Pulmonary artery endothelial cell (primary cell): ENCODE measurements at places on chromosomes 7 and 10.

DNA sequence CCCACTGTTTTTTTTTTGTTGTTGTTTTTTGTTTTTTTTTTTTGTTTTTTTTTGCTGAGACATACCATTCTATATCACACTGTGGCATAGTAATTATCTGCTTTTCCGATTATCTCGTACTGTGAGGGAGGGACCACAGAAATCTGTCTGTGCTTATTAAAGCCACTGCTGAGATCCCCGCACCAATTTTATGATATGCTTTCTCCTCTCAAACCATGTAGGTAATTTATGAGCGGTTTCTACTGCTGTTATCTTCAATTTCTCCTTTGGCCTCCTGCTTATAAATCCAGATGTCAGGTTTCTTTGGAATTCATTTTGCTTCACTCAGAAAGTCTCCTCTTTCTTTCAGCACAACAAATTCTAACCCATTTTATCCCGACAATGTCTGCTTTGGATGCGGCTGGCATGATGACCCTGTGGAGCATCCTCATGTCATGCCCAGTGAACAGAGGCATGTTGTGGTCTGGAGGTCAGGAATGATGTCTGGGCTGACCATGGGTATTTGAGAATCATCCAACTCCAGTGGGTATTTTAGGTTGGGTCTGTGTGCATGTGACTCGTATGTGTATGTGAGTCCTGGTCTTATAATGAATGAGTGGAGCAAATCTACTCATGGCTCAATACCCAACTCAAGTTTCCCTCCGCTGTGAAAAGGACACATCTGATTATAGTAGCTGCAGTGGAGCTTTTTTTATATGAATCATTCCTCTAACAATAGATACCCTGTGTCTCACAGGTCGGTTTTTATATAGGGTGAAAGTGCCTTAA lies 213.4 kb downstream of the GALNT17 start:
- DNase-seq: no peak

- DNase-seq: peak; percentile 27
Measured at GRCh38 chr7:138400400-138400886, 59.6 kb upstream of the TRIM24 start.

DNA sequence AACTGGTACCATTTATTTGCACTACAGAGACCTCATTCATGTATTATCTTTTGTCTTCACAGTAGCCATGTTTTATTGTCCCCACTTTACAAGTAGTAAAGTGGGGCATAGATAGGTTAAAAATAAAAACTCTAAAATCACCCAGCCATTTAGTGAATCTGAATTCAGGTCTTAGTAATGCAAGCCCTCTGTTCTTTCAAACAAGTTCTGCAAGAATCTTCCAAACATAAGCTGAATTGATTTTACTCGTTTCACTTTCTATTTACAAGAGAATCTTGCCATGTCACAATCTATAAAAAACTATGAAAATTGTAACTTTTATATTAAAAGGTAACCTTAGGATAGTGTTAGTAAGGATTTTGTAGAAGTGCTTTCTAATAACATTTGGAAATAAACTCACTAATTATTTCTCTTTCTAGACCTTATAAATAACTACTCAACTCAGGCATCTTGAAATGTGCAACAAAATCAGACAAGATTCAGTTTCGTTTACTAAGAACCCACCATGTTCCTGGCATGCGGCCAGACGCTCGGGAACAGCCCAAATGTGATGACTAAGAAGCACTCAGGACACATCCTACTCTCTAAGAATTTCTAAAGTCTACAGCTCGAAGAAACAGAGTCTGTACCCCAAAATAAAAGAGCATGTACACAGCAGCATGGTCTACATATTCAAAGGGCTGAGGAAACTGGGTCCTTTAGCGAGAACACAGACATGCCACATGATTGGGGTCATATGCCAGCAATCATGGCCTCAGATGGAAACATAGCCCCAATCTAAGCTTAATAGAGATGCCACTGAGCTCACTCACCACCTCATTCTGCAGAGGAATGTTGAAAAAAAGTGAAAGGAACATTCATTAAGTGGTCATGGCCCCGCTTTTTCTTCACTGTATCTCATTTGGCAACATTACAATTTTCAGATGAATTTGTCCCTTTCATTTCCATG lies 167.6 kb downstream of the AMPH start:
- no peak for DNase-seq

- DNase-seq: no peak
Measured at GRCh38 chr7:152699079-152699478, 23.1 kb upstream of the XRCC2 start.

- no peak for DNase-seq
Measured at GRCh38 chr7:51340936-51341335, 24.3 kb upstream of the COBL start.

DNA sequence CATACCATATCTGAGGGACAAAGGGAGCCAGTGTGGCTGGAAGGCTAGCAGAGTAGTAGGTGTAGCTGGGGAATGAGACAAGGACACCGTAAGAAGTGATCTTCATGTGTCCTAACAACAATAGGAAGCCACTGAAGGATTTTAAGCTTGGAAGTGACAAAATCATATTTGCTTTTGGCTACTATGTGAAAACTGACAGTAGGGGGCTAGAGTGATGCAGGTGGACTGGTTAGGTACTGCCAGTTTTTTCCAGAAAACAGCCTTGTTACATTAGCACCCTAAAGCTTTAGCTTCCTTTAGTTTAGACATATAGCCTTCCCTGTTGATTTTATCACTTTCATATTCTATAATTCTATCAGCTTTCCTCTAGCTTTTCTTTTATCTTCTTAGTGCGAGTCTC lies 637.1 kb downstream of the ANKRD7 start:
- DNase-seq: no peak

DNA sequence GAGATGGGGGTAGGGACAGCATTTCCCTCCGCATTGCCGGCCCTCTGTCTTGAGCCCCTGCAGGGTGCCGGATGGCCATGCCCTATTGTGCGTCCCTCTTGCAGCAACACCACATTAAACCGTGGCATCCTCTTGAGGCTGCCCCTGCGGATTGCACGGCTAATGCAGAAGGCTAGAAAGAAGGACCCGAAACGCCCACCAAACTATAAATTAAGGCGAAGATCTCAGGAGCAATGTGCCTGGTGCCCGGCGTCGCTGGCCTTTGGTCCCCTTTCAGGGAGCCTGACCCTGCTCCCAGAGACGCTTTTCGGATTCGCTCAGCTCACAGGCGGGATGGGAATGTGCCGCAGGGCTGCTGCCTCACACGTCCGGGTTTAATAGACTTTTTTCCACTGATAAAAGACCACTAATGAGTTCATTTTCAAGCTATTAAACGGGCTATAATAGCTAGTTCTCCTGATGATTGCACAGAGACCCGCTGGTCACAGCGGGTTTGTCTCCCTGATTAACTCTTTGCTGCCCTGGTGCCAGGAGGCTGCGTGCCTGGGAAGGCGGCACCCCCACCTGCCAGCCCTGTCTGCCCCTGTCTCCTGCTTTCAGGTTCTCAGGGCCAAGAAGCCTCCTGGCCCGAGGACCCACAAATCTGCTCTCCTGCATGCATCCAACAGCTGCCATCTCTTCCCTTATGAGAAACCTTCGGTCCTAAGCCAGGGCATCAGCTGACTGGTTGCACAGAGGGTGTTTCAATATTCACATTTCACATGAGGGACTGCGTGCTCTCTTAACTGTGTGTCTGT lies 128.3 kb downstream of the ADARB2 start:
- no peak for DNase-seq

GRCh38 chr10:77430530-77430929 lies 207.1 kb downstream of the KCNMA1 start:
- DNase-seq: no peak

GRCh38 chr10:29657719-29658274 lies 23.0 kb upstream of the SVIL start:
- no peak for DNase-seq

DNA sequence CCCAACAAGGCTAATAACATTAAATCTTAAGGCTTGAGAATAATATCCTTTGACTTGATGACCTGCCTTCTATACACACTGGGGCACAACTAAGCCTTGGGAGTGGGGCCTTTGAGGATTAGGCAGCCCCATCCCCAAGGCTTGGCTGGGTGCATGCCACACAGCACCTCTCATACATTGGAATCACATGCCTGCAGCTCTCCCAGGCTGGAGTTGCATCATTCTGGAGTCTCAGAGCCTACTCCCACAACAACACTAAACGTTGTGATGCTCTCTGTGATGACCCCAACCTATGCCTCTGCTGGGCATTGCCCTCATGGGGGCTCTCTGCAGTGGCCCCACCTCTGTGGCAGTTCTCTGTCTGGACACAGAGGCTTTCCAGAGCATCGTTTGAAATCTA lies 31.9 kb upstream of the SGCE start:
- no peak for DNase-seq

DNA sequence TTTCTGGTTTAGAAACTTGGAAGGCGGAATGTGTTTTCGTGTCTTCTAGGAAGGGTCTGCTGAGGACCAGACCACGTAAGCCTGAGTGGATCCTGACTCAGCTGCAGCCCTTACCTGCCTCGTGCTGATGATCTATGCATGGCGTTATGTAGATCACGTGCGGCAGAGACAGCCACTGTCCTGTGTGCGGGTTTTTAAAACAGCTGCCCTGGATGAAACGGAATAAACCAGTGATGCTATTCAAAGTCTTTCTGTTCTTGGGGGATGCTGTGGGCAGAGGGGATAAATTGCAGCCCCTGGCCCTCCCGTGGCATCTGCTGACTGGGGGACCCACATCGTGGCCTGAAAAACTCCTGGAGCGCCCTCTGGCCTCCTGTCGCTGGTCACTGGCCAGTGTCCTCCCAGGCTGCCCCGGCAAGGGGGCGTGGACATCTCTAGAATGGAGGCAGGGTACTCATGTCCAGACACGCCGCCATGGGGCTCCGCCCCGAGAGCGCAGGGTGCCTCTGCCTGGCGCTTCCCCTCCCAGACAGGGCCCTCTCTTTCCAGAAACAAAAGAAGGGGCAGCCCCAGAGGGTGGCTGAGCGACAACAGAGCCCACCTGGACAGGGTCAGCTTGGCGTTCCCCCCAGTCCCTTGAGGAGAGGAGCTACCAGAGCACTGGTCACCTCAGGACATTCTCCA lies 13.2 kb downstream of the ALKBH4 start:
- no peak for DNase-seq

- no peak for DNase-seq
Measured at GRCh38 chr7:37310327-37311080, 138.2 kb downstream of the ELMO1 start.

DNA sequence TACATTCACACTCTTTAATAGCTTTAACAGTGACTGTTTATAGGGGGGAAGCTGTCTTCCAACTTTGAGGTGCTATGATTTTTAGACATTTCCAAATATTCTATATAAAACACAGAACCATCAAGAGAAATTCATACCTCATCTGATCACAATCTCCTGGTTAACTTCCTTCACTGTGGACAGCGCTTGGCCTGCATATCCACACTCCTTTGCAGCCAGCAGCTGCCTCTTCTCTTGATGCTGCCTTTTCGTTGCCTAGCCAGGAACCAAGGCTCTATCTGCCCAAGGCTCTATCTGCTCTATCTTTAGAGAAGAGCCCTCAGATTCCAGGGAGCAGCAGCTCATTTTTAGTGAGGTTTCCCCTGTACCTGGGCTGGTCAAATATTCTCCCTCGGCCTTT lies 252.0 kb downstream of the PTEN start:
- DNase-seq: no peak

DNA sequence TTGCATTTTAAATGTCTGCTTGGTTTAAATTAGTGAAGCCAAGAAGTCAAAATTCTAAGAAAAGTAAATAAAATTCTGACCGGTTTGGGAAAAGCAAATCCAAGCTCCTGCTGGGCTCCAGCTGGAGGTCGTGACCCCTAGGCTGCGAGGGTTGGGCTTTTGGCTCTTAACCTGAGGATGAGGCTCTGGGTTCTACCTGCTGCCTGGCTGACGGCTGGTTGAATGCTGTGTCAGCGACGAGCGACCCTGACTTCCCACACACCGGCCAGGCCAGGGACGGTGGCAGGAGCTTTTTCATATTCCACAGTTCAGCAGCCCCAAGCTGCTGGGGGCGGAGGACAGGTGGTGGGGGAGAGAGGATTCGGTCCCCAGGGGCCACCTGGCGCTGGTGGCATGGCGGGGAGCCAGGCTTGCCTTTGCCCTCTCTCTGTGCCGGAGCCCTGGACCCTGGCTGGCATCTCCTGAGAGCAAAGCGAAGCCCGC lies 843 bp upstream of the PLPP4 start:
- DNase-seq: no peak

- DNase-seq: no peak
Measured at GRCh38 chr10:86958116-86958900, at the start of gene SNCG. SNCG (plus strand) TSS chr10:86958599; CDS start chr10:86958698, 99 bp downstream.

DNA sequence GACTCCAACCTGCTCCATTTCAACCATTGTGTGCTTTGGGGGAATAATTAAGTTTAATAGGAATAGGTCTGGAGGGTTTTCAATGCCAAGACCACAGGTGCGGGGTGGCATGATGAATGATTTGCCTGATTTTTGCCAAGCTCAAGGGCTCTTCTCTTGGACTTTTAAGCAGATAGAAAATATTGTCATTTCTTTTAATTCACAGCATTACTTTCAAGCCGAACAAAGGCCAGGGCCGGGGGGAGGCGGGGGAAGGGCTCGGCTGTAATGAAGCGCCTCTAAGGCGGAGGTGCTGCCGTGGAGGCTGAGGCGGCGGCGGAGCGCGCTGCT lies 6.5 kb downstream of the PTF1A start:
- no peak for DNase-seq

DNA sequence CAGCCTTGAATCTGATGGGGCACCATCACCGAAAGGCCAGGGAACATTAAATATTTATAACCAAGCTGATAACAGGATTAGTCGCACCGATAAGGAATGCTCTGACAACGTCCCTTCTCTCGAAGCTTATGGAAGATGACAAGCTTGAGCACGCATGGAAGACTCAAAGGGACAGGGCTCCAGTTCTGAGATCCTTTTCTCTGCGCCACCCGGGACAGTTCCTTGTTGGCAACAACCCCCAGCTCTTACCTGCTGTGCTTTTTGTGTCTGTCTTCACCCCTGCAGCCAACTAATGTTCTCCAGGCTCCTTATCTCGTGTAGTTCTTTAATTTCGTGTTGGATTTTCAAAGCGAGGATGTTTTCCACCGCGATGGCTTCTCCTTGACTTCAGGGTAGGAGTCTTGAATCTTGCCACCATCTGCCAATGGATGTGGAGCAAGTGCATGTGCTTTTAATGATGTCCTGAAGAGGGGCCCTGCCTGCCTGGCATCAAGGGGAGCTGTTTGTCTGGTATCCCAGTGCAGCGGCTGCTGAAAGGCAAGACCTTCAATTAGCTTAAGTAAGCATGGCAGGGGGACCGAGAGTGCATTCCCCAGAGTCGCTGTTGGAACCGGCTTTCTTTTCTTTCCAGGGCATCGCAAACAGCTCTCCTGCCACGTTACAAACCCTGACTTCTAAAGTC lies 354 bp upstream of the FERD3L start:
- DNase-seq: no peak

DNA sequence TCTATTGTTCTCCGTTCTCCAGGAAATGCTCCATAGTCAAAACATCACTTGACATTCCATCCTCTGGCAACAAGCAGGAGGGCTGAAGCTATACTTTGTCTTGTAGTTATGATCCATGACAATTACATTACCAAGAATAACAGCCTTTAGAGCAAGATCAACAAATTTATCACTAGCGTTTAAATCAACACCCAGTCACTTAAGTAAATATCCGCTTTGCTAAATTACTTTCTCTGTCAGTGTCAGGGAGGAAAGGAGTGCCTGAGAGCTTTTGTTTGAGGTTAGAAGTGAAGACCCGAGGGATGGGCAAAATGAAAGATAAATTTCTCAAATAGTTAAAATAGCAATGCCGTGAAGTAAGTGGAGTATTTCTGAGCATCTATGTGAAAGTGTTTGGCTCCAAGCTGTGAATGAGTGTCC lies 236.1 kb upstream of the BMPER start:
- DNase-seq: peak; percentile 77

GRCh38 chr7:2820508-2820934 lies 23.6 kb downstream of the GNA12 start:
- DNase-seq: peak; percentile 55
